ENCODE measurements at places on chromosomes 3 and 15.

DNA sequence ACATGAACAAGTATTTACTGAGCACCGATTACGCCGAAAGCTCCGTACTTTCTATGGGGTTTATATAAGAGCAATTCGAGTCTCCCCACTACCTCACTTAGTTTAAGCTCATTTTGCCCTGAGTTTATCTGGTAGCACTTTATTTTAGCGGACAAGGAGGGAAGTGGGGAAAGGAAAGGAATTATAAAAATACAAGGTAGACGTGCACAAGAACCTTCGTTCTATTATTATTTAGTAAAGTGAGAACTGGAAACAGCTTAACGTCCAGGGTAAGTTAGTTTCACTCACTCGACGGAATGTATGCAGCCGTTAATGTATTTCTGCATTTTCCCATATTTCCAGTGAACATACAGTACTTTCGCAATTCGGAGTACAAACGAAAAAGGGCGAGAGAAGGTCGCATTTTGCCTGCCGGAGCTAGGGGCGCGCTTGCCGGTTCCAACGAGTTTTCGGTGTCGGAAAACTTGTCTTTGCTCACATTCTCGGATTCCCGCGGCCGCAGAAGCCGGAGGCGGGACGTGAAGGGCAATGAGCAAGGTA lies 1.2 kb upstream of the STT3B start:
- peaks cover 9% of the 10 kb centered on the region for H3K4me1 ChIP-seq
- peak overlapping the region; percentile 95 for H3K4me3 ChIP-seq
- H3K27me3 ChIP-seq = no peaks in the 10 kb centered on the region
- H3K27ac ChIP-seq = peak overlapping the region; percentile 99

DNA sequence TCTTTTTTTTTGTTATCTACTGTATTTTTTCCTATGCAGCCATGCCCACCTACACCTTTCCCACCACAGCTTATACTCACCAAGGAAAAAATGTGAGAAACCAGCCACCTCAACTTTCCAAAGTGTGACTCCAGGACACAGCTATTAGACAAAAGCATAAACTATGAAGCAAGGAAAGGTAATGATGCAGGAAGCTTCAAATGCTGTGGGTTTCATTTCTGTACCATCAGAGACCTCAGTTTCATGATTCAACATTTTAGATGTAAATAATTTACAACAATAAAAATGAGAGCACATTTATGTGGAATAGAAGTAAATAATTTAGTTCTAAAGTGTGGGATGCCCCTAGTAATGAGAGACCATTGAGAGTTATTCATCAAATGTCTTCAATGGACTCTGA lies 115.1 kb downstream of the CDIN1 start:
- H3K4me1 ChIP-seq = no peaks in the 10 kb centered on the region
- H3K27me3 ChIP-seq = no peaks in the 10 kb centered on the region
- DNase-seq = no peak
- H3K36me3 ChIP-seq = peaks cover 12% of the 10 kb centered on the region

DNA sequence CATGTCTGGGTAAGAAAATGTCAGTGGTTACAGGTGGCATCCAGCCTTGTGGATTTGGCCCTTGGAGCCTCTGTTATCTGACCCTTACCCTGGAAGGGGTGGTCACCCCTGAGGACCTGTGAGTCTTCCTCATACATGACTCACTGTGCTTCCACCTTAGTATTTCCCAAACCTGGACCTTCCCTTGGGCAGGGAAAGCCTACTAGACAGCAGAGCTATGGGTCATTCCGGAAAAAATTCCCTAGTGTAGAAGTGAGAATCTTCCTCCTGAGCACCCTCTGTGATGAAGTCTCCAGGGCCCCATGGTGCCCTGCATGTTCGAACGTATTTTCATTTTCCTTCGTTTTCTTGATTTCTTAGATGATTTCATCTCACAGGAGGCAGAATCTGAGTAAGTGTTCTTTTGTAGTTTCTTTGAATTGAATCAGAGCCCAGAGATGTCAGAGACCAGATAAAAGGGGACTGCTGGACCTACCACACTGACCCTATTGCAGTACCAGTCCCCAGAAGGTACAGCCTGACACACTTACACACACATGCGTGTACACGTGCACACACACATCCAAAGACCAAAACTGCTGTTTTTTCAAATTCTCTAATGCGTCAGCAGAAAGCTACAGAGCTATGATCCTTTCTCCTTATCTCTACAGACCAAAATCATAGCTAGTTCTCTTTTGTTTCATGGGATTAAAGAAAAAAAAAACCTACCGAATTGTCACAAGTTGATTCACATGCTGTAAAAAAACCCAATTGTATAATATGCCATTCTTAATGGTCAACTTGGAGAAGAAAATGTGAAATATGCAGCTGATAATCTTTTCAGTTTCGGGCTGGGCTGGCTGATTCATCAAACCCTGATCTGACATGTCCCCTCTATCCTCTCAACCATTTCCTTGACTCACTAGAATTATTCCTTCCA lies 50.5 kb upstream of the ARHGEF3 start:
- H3K36me3 ChIP-seq = no peaks in the 10 kb centered on the region
- no peaks in the 10 kb centered on the region for H3K27me3 ChIP-seq

GRCh38 chr15:33136353-33136752 lies 58.2 kb downstream of the FMN1 start:
- peaks cover 2% of the 10 kb centered on the region for H3K4me1 ChIP-seq
- peaks cover 3% of the 10 kb centered on the region for H3K27me3 ChIP-seq
- H3K27ac ChIP-seq = no peak overlapping the region

DNA sequence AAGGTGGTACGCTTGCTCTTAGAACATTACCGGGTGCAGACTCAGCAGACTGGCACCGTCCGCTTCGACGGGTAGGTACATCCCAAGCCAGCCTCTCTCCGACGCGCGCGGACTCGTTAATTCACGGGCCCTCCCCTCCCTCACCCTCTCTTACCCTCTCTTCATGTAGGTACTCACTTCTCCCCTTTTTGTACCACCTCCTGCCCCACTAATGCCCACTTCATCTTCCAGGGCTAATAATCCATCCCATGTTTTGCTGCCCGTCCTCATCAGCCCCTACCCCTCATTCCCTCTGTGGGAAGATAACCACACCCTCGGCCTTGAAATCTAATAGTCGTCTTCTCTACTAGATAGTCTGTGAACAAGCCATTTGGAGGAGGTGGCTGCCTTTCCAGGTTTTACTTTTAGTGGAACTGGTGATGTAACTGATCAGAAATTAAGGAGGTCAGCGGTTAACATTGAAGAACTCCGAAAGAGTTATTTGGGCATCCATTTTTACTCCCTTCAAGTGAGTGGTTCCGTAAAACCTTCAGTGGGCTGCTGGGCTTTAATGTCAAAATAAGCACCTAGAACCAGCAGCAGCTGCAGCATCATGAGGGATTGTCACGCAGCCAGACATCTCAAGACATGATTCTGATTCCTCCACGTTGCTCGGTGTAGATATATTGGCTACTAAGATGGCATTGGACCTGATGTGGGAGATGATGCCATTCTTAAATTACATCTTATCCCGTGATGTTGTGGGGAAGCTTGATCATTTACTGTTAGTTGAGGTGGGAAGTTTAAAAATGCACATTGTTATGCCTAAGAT lies 1.3 kb downstream of the FEM1B start:
- no peaks in the 10 kb centered on the region for H3K27me3 ChIP-seq
- H3K27ac ChIP-seq = peak overlapping the region; percentile 97
- peaks cover 48% of the 10 kb centered on the region for H3K4me1 ChIP-seq
- peak; percentile 14 for DNase-seq

- peak overlapping the region; percentile 85 for H3K27ac ChIP-seq
- H3K4me3 ChIP-seq = no peak overlapping the region
- peak; percentile 56 for DNase-seq
Measured at GRCh38 chr3:51675201-51675611, 4.2 kb downstream of the TEX264 start.

GRCh38 chr15:28023422-28023821 lies 75.7 kb downstream of the OCA2 start:
- no peaks in the 10 kb centered on the region for H3K36me3 ChIP-seq
- no peak overlapping the region for H3K27ac ChIP-seq
- H3K27me3 ChIP-seq = peaks cover 10% of the 10 kb centered on the region
- no peak overlapping the region for H3K4me3 ChIP-seq

DNA sequence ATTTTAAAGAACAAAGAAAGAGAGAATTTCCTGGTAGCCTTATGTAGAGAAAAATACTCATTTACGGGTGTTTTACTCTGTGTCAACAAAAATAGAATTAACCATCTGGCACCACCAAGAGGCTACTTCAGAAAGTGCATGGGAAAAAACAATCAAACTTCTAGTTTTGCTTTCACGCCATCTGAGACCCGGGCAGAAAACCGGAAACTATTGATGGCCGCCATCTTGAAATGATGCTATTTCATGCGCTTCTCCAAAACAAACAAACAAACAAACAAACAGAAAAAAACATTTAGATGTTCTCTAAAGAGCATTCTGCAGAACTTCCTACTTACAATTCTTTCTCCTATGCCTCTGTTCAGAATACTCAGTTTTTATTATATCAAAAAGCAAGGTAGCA lies 49.4 kb upstream of the SYNPR start:
- H3K27me3 ChIP-seq = no peaks in the 10 kb centered on the region
- no peak overlapping the region for H3K4me3 ChIP-seq
- peak; percentile 5 for DNase-seq
- H3K4me1 ChIP-seq = peaks cover 2% of the 10 kb centered on the region

DNA sequence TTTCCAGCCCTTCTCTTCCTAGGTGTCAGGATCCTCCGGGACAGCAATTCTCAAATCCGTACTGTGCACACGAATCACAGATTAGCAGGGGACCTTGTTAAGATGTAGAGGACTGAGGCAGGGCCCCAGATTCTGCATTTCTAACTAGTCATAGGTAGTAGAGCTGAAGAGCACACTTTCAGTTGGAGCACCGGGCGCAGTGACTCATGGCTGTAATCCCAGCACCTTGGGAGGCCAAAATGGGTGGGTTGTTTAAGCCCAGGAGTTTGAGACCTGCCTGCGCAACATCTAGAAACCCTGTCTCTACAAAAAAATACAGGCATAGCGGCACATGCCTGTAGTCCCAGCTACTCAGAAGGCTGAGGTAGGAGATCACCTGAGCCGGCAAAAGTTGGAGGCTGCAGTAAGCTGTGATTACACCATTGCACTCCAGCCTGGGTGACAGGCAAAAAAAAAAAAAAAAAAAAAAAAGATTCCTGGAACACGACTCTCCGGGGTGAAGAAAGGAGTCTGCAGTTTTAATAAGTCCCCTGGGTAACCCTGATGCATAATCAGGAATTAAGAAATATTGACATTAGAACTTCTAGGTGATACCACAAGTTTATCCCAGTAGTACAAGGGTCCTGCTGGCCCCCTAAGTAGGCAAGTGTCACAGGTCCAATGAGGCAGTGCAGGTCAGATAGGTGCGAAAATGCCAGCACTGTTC lies 21.4 kb upstream of the IGDCC3 start:
- peaks cover 6% of the 10 kb centered on the region for H3K4me1 ChIP-seq
- H3K27me3 ChIP-seq = peaks cover 43% of the 10 kb centered on the region
- H3K27ac ChIP-seq = no peak overlapping the region
- H3K4me3 ChIP-seq = no peak overlapping the region
- H3K36me3 ChIP-seq = no peaks in the 10 kb centered on the region

DNA sequence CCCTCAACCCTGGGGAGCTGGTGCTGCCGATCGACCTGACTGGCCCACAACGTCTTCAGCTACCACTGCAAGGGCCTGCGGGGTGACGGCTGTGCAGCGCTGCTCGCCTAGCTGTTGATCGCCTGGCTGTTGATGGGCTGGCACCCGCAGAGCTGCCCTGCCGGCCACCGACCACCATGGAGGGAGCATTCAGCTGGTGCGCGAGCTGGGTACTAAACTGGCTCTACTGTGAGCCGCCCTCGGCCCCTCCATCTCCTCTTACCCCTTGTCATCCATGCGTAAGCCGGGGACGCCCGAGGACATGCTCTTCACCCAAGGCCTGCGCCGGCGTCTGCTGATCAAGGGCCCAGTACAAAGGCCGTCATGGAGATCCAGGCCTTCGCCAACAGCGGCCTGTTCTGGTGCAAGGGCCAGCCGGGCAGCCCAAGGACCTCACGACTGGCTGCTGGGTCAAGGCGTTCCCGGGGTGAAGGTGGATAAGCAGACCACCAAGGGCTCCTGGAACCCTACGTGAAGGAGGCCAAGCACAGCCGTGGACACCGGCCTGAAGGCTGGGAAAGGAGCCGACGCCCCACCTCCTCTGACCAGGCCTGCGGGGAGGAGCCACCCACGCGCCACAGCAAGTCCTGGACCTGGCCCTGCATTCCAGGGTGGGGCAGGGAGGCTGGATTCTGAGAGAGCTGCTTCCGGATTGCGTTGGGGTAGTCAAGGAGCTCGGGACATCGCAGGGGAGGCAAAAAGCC lies 46.9 kb downstream of the SFMBT1 start:
- peaks cover 18% of the 10 kb centered on the region for H3K4me1 ChIP-seq
- peaks cover 7% of the 10 kb centered on the region for H3K36me3 ChIP-seq
- no peak overlapping the region for H3K4me3 ChIP-seq
- H3K27ac ChIP-seq = no peak overlapping the region
- no peak for DNase-seq
- no peaks in the 10 kb centered on the region for H3K27me3 ChIP-seq

GRCh38 chr3:187838016-187838540 lies 92.8 kb upstream of the BCL6 start:
- H3K27ac ChIP-seq = no peak overlapping the region
- DNase-seq = no peak
- peaks cover 17% of the 10 kb centered on the region for H3K4me1 ChIP-seq

- DNase-seq = no peak
- H3K4me1 ChIP-seq = no peaks in the 10 kb centered on the region
- no peak overlapping the region for H3K4me3 ChIP-seq
- H3K27me3 ChIP-seq = peaks cover 2% of the 10 kb centered on the region
Measured at GRCh38 chr3:69815970-69816369, 76.7 kb downstream of the MITF start.

DNA sequence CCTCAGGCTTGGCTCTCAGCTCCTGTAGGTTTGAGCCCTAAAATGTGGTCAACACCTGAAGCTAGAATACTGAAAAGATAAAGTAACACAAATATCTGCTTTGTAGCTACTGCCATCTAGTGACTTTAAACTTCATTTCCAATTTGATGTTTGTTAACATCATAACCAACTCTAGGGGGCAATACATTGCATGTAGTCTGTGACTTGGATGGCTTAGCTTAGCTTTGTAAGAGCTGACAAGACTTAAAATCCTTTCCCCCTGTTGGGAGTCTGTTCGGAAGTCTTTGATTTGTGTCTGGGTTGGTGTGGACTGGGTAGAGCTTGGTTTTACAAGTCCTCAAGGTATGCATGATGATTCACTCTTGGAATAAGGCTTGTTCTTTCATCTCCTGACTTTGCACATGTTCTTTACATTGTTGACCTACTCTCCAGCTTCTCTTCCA lies 51.7 kb downstream of the SCN11A start:
- H3K36me3 ChIP-seq = no peaks in the 10 kb centered on the region
- no peak for DNase-seq
- no peak overlapping the region for H3K4me3 ChIP-seq
- no peak overlapping the region for H3K27ac ChIP-seq
- H3K27me3 ChIP-seq = no peaks in the 10 kb centered on the region

- H3K36me3 ChIP-seq = no peaks in the 10 kb centered on the region
- H3K27ac ChIP-seq = no peak overlapping the region
- peaks cover 7% of the 10 kb centered on the region for H3K27me3 ChIP-seq
- H3K4me1 ChIP-seq = no peaks in the 10 kb centered on the region
Measured at GRCh38 chr3:189903562-189904250, 217.0 kb downstream of the P3H2 start.

All from activated naive CD4-positive, alpha-beta T cell treated with anti-CD3 and anti-CD28 coated beads for 36 hours (primary cell).